Spinal cord (tissue), 10 donors: ENCODE measurements at places on chromosomes 6 and 20. TPM values are rescaled to one million over a fixed set of nuclear protein-coding genes. Genes with fewer than 3 reads are reported as not detected.

GRCh38 chr6:111057074-111057752 is 30.1 kb upstream of the SLC16A10 start:
- peak; percentile 8 for DNase-seq

DNA sequence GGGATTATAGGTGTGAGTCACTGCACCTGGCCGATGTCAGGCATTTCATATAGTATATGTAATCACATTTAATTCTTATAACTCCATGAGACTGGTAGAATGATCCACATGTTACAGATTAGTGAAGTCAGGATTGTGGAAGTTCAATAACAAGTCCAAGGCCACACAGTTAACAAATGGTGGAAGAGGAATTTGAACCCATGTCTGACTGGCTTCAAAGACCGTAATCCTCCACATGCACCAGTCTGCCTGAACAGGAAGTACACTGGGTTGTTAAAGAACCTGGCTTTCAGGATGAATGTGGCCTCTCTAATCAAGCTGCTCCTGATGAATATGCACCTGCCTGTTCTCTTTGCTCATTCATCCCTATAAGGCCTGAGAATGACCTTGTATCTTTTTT is 122.0 kb upstream of the HDAC2 start:
- no peak for DNase-seq

DNA sequence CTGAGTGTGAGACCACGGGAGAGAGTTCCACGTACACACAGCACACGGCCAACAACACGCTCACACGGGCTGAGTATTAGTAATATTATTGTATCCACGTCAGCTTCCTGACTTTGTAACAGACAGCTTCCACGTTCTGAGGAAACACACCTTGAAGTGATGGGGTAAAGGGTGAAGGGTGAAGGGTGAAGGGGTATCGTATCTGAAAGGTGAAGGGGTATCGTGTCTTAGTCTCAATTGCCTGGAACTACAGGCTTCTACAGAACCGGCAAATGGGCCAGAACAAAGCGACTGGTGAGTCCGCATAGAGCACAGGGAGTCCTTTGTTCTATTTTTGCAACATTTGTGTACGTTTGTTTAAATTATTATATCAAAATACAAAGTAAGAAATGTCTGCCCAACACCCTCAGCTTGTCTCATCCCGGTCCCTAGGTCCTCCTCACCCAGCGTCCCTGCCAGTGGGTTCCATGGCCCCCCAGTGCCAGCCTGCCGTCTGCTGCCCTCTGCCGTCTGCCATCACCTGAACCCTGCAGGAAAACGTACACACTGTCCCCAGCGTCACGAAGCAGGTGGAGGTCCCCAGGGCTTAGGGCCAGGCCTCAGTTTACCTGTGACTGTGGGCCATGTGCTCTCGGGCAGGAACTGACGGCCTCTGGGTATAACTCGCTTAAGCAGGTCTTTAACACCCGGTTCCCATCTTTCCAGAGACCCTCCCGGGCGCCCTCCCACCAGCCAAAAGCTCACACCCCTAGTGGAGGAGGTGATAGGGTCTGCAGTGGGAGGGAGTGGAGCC is 4.4 kb upstream of the HELZ2 start:
- DNase-seq = no peak

- DNase-seq = no peak
These were observed 467.1 kb downstream of the HDGFL1 start for GRCh38 chr6:23036406-23036983.

DNA sequence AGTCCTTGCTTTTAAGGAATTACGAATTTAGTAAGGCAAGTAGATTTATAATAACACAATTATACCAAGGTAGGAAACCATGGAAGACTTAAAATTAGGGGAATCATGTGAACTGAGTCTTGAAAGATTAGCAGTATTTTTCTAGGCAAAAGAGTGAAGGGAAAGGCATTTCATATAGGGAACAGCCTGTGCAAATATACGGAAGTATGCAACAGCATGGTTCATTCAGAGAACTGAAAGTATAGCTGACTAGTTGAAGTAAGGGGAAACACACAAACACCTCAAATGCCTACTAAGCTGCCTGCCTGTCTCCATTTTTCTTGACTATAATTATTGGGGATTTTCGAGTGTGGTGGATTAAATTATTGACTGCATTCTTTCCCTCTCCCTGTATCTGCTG is 39.0 kb upstream of the ECHDC1 start:
- no peak for DNase-seq

DNA sequence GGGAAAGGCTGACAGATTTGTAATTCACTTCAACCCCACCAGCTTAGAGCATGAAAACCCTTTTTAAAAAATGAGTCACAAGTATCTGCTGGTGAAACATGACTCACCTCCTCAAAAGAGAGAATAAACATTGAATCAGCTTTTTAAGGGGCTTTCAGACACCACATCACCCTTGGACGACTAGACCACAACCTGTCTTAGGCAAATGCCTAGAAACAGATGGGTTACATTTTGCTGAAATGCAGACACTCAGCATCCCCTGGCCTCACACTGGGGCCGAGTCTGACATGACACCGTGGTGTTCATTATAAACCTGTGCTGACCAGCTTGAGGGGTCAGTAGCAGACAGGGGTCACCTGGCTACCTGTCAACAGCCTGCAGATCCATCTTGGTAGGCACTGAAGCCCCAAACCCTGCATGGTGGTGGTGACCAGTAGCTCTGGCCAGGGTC is 175.3 kb upstream of the CST7 start:
- no peak for DNase-seq

The BMP2 gene
- total RNA-seq = 10.1 TPM

The SLC35D3 gene
- 0.33 TPM for total RNA-seq
